ENCODE measurements at places on chromosomes 1 and 21.
A peak's percentile ranks its signal among the peaks of the same experiment; 100 is the strongest.

DNA sequence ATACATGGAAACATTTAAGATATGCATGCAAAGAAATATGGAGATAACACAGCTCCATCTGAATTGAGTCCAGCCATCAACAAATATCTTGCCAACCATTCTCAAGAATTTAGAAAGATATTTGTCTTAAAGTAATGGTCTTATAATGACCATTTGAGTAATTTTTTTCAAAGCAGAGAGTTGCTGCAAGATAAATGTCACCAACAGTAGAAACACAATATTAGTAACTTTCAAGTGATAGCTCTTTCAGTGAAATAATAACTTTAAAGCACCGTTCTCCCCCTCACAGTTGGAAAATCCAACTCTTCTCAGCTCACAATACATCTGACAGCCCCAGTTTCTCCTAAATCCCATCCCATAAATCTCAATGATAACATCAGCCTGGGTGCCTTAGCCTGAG, 481.0 kb upstream of the ADAMTS5 start:
- no peak for DNase-seq

- no peak for DNase-seq
These were observed 139.4 kb upstream of the RAB4A start for GRCh38 chr1:229131243-229132105.

DNA sequence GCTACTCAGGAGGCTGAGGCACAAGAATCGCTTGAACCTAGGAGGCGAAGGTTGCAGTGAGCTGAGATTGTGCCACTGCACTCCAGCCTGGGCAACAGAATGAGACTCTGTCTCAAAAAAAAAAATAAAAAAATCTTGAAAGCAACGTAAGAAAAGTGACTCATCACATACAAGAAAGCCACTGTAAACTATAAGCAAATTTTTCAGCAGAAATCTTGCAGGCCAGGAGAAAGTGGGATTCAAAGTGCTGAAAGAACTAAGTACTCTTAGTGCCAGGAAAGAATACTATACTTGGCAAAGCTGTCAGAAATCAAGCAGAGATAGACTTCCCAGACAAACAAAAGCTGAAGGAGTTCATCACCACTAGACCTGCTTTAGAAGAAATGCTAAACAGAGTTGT, 4.4 kb upstream of the HMGN1 start:
- no peak for DNase-seq

- no peak for DNase-seq
These were observed 100.6 kb upstream of the RUNX1 start for GRCh38 chr21:35149698-35150097.

DNA sequence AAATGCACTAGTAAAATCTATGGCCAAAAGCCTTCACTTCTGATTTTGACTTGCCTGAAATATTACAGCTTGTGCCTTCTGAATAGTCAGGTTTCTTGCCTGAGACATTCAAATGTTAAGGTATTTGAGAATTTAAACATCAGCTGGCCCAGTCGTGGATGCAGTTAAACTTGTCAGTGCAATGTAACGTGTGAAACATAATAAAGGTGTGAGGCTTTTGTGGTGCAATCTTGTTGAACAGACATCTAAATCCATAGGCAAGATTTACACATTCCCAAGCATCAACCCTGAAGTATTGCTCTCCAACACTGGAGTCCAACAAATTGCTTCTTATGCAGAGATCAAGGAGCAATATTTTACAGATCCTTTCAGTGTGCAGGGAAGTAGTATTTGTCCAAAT, 4.4 kb downstream of the CCN1 start:
- DNase-seq: no peak

DNA sequence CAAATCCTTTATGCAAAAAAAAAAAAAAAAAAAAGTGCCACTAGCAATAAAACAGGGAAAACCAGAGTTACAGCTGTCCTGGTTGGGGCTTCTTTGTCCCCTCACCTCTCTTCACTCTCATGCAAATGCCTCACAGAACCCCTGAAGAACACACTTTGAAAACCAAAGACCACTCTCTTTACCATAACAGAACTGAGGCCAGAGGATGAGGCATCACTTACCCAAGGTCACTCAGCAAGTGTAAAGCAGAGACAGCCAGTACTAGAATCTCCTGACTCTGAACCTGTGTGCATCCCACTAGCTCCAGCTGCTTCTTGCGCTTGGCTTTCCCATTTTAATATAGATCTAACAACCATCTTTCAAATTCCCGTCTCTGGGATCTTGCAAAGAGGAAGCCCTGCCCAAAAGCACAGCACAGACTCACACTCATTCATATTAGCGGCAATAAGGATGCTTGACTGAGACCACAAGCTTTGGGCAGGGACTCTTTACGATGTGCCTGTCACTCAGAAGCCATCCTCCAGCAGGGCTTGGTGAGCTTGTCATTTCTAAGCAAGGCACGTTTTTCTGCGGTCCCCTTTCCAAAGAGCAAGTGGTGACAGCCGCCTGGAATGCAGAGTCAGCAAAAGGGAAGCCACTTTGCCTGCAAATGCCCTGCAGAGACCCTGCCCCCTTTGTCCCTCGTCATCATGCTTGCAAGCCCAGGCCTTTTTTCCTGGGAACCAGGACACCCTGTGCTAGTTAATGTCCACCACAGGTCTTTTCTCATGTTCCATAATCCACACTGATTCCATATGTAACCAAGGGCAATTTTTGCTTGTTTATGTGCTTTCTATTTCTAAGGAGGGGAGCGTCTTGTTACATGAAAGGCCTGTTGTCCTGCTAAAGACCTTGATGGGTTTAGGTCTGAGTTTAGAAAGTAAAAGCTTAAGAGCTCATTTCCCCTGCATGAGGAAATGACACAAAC, 76.5 kb upstream of the NFIA start:
- DNase-seq: no peak

DNA sequence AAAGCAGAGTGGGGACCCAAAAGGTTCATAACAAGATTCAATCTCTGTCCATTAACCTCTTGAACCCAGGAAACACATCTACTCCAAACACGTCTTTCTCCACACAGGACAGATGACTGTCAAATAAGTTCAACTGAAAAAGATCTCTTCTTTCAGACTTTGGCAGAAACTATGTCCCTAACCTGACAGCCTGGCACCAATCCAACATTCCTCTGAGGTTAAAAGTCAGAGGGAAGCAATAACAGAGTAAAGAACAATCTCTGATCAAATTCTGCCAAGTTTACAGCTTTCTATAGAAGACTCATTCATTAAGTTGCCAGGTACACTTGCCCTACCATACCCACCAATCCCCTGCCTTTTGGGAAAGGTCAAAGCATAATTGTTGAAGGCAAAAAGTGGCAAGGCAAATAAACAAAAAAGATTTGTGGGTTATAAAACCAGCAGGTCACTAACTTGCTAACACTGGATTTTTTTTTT, 31.9 kb downstream of the OTUD7B start:
- no peak for DNase-seq

DNA sequence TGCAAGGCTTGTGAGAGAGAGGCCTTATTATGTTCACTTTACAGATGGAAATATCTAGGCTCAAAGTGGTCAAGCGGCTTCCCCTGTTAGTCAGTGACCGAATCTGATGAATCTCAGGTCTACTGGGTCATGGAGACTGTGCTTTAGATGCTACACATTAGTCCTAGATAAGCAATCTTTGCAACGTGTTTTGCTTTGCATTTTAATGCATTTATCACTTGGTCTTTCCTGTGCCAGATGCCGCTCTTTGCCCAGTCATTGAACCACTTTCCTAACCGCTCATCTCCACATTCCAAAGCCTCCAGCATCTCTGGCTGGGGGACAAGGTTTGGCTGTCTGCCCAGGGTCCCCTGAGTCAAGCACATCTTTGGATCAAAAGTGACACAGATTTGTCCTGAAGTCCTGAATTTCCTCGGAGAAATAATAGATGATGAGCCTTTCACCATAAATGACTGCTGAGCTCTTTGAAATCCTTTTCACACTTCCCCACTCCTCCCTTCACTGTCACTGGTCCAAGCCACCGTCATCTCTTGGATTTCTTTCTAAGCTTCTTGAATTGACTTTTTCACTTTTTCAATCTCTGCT, 96.0 kb upstream of the USP24 start:
- no peak for DNase-seq

DNA sequence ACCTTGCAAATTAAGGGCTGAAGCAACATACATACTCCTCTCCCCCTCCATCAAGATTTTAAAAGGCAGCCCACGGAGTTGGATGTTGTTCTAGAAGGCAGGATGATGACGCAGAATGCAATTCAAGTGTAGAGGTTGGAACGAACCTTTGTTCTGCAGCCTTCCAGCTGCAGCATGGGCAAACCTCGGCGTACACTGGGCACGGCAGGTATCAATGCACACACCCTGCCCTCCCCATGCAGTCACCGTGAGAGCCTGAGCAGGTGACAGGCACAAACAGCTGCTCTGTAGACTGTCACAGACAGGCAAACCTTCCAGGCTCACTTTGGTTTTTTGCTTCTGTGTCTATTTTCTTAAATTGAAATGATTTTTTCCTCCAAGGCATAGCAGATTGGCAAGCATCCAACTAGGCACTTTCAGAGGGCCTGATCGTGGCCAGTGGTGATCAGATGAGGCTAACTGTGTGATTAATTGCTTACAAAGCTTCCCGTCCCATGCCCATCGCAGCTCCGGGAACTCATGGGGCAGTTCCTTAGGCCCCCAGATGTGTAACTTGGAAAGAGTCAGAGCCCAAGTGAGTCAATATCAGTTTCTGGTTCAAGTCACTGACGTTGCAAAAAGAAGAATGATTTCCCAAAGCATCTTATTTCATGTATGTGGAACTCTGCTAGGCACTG, 82.3 kb downstream of the ITPKB start:
- DNase-seq: peak; percentile 83

- no peak for DNase-seq
These were observed 111.9 kb downstream of the NGF start for GRCh38 chr1:115225993-115226685.

GRCh38 chr1:42469727-42470126, 6.6 kb downstream of the CCDC30 start:
- no peak for DNase-seq

DNA sequence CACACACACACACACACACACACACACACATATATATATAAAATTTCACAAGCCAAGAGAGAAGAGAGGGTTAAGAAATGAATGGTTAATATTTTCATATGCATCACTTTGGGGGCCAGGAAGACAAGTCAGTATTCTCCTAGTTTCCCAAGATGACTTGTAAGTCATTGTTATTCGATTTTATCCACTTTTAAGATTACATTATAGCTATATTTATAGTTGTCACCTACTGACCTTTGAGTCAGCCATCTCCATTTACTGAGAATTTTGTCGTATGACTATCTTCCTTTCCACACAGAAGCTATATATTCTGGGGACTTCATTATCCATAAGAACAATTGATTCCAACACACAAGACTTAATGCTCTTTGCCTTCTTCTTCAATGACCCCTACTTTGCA, 8.9 kb downstream of the LYST start:
- DNase-seq: no peak

DNA sequence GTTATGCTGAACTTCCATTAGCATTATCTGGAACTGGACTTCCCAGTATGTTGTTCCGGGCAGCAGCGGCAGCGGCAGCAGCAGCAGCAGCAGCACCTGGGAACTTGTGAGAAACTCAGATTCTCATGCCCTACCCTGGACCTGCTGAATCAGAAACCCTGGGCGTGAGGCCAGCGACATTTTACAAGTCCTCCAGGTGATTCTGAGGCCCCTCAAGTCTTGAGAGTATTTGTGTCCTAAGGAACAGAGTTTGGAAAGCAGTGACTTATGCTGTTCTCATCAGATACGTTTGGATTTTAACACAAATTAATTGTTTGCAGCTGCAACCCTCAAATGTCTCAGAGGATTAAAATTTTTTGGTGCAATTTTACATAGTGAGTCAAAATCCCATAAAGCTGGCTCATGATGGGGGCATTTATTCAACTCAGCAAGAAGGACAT, 157.2 kb upstream of the KAZN start:
- DNase-seq: no peak

- DNase-seq: peak; percentile 71
These were observed 183.3 kb upstream of the TMEM51 start for GRCh38 chr1:14970115-14970798.

GRCh38 chr1:65804584-65804983, 11.9 kb downstream of the PDE4B start:
- DNase-seq: no peak

- no peak for DNase-seq
These were observed 25.1 kb downstream of the SYNJ1 start for GRCh38 chr21:32702702-32703101.

- DNase-seq: peak; percentile 17
These were observed 596 bp downstream of the TOR3A start for GRCh38 chr1:179082333-179082998.

DNA sequence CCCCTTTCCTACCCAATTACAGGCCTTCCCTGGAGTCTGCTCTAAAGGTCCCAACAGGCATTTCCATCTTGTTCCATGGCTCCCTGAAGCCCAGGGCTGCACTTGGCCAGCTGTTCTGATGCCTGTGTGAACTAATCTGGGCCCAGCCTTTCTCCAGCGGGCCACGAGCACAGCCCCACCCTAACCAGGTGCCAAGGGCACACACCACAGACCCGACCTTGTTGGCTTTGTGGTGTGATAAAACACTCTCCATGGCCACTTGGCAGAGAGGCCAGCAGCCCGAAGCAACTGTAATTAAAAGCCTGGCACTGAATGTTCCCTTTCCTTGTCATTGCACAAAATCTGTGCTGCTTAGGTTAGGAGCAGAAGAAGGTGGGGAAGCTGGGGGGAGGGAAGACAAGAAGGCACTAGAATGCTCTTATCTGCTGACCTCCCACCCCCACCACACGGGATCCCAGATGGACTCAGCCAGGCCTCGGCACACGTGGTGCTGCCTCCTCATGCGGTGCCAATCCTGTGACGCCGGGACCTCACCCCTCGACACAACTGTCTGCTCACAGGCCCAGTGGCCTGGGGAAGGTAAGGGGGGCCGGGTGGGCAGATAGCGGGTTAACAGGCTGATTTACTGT, 9.9 kb downstream of the HCRTR1 start:
- no peak for DNase-seq

DNA sequence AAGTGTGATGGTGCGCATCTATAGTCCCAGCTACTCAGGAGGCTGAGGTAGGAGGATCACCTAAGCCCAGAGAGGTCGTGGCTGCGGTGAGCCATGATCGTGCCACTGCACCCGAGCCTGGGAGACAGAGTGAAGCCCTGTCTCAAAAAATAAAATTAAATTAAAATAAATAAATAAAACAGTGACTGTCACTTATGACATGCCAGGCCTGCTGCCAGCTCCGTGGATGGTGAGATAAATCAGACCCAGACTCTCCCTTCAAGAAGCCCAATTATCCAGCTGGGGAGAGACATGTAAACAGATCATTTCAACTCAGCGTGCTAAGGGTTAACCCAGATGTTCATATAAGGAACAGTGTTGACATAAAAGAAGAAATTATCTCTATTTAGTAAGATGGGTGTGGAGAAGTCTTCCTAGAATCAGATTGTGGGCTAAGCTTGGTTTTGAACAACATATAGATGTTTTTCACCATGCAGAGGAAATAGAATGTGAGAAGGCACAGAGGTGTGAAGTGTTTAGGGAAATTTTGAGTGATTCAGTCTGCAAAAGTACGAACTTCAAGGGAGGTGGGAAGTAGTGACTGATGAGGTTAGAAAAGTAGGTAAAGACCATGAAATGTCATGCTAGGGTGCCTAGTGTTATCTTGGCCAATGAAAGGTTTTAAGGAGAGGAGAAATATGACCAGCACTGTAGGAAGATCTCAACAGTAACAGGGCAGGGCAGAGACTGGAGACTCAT, 18.3 kb downstream of the YARS1 start:
- no peak for DNase-seq

- no peak for DNase-seq
These were observed 1.2 kb upstream of the HIVEP3 start for GRCh38 chr1:41919764-41920397.

- DNase-seq: peak; percentile 65
These were observed 11.7 kb downstream of the IQGAP3 start for GRCh38 chr1:156560585-156561163.

- peak; percentile 31 for DNase-seq
These were observed 123.9 kb upstream of the KRTAP19-8 start for GRCh38 chr21:31162079-31162699.
